ENCODE measurements at places on chromosomes 4 and X.

GRCh38 chrX:38293741-38294140 lies 33.6 kb downstream of the RPGR start:
- DNase-seq = no peak

DNA sequence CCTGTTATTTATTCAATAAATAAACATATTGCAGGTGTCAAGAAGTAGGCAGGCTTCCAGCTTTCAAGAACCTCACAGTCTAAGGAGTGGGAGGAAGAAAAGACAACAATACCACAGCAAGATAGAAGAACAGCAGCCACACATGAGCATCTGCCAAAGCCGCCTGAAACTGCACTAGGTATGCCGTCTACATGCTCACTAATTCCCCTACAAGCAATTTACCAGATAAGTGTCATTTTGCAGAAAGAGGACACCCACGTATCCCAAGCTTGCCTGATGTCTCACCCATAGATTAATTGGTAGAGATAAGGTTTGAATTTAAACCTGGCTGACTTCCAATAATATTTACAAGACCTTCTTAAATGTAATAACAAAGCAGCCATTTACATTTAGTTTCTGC lies 439.4 kb upstream of the CPEB2 start:
- no peak for DNase-seq

- peak; percentile 61 for DNase-seq
Observed at GRCh38 chrX:47200385-47201150, 6.9 kb downstream of the UBA1 start.

GRCh38 chrX:10121787-10122186 lies 35.0 kb upstream of the CLCN4 start:
- DNase-seq = no peak

DNA sequence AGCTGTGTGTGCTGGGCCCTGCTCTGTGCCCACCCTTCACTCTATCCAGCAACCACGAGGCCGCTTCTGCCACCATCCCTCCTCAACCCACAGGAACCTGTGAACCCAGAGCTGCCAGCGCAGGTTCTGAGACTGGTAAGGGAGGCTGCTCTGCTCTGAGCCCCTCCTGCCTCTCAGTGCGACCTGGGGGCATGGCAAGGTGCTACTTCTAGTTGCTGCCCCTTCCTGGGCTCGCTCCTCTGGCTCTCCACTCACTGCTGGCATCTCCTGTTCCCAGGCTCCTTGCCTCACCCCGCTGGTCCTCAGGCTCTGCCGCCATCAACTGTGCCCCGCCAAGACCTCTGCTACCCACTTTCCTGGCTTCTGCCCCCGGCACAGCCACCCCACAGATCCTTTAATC lies 39.3 kb downstream of the RNF212 start:
- no peak for DNase-seq
